ENCODE measurements at places on chromosomes 2 and 18.

DNA sequence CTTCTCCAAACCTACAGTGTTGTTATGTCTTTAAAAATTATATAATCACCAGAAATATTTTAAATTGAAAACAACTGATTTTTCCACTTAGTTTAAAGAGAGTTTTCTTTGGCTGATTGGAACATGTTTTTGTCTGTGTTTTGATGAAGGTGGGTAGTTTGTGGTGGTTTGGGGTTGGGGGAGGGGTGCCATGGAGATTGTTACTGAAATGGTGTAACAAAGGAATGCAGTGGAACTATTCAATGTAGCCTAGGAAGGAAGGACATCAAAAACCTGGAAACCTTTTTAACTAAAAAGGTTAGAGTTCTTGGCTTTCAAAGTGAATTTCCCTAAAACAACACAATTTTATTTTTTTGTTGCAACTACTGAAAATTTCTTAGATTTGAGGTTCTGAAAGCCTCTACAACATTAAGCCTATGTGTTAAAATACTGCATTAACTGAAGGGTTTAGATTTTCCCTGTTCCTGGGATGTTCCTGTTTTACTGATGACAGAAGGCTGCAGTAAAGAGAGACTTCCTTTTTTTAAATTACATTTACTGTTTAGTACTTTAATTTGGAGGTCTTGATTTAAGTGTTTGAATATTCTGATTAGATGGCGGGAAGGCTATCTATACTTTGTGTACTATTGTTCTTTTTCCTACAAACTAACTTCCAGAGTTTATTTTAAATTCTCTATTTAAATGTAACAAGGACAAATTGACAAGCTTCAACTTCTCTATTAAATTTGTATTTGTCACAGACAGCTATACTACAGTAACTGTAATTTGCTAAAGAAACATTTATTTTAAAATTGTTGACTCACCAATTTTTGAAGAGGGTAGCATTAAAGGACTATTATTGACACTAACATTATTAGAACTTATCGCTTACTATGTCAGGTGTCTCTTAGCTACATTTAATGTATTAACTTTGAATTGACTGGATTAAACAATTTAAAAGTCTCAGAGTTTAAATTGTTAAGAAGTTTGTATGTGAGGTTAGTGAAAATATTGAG, 87.7 kb downstream of the LIMS1 start:
- DNase-seq: no peak

GRCh38 chr2:72146347-72147302, 1.0 kb downstream of the CYP26B1 start:
- DNase-seq: no peak

- DNase-seq: peak; percentile 34
Measured at GRCh38 chr2:221943076-221943810, 355.6 kb downstream of the PAX3 start.

DNA sequence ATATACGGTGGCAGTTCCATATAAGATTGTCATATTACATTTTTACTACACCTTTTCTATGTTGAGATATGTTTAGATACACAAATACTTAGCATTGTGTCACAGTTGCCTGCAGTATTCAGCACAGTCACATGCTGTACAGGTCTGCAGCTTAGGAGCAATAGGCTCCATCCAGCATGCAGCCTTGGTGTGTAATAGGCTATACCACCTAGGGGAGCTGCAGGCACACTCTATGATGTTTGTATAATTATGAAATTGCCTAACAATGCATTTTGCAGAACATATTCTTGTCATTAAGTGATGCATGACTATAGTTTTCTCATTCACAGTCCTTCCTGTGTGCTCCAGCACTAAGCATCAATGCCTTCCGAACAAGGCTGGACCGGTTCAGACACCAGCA, 133.4 kb downstream of the NDUFA10 start:
- peak; percentile 8 for DNase-seq

DNA sequence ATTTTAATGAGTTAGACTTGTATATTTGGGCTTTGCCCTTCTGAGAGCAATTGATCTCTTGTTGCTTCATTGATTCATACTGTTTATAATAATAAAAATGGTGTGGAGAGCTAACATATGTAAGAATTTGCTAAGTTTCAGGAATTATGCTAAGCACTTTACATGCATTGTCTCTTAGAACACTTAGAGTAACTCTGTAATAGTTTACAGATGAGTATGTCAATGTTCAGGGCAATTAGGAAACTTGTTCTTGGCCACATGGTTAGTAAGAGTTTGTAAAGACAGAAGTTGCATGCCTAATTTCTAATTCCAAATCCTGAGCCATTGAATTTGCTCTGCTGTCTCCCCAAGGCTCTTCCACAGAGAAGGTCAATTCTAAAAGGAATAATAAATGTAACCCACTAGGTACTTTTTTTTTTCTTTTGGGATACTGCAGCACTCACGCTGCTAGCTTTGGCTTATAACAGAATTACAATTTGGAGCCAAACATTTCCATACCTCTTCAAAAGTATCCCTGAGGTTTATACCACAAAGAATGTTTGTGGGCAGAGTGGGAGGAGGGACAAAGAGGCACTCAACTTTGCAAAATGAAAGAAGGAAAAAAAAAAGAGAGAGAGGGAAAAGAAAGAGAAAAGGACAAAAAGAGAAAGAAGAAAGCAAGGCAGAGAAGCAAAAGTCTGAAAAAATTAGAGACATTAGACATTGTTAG, 232.4 kb downstream of the CALCRL start:
- no peak for DNase-seq

GRCh38 chr2:3141696-3142095, 235.9 kb downstream of the EIPR1 start:
- DNase-seq: no peak

DNA sequence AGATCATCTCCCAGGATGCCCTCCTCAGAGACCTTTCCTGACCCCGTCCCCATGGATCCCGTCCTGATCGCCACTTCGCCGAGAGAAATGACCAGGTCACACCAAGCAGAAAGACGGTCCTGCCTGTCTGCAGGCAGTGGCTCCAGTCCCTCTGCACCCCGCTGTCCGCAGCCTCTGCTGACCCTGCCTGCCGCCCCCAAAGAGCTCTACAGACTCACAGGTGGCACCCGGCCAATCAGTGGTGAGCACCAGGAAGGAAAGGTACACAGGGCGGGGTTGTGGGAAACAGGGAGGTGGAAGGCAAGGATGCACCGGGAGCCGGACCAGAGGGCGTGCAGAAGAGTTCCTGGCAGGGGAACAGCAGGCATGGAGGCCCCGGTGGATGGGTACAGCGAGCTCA, 94.8 kb downstream of the NDUFA10 start:
- DNase-seq: no peak

DNA sequence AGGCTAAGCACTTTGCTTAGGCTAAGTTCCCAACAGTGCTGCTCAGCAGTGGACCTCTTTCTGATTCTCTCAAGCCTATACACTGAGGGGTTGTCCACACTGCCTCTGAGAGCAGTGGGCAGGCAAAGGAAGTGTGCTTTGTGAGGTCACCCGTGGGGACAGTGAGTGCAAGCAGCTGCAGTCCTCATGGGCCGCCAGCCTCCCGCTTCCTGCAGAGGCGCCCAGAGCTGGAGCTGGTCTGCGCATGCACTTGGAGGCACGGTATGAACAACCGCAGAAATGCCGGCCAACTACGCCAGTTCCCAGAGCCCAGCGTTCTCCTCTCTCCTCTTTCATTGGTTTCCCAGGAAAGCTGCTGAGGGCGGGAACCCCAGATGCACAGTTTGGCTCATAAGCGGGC, 149.5 kb upstream of the DLX2 start:
- DNase-seq: no peak

DNA sequence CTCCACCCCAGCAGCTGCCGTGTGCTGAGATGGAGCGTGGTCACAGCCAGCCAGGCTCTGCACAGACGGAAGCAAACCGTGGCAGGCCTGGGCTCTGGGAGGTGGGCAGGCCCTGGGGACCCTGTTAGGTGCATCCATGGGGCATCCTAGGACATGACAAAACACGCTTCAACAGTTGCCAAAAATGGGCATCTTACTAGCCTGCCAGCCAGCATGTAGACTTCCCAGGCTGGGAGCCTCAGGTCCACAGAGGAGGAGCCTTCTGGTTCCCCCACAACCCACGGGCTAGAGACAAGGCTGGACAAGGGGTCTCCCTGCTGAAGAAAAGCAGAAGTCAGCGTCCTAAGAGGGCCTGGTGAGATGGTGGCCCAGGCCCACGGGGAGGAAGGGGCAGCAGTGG, 139.5 kb downstream of the HDAC4 start:
- no peak for DNase-seq
